ENCODE measurements at places on chromosomes 1 and 21. TPM values are rescaled to one million over a fixed set of nuclear protein-coding genes. Genes with fewer than 3 reads are reported as not detected.

The TNFRSF1B gene
- 274 TPM for total RNA-seq

The RSPH1 gene
- total RNA-seq, result not detected

The GOLT1A gene
- total RNA-seq, result not detected

The CD84 gene
- 15.4 TPM for total RNA-seq

The S100A7A gene
- total RNA-seq, result not detected

The OR2T33 gene
- not detected for total RNA-seq

The MEX3A gene
- 0.05 TPM for total RNA-seq

The COL8A2 gene
- total RNA-seq, result not detected

The NKAIN1 gene
- 0.63 TPM for total RNA-seq

The C1QTNF12 gene
- total RNA-seq, result 2.2 TPM

The SPTA1 gene
- not detected for total RNA-seq

The TRPM2 gene
- total RNA-seq, result 35.6 TPM

The GSTM3 gene
- 7.6 TPM for total RNA-seq

The ERMAP gene
- total RNA-seq, result 5.7 TPM

The PGLYRP4 gene
- total RNA-seq, result not detected

The PKP1 gene
- not detected for total RNA-seq
